Right atrium auricular region (tissue), 2 donors: ENCODE measurements at places on chromosomes 12 and 14. TPM values are rescaled to one million over a fixed set of nuclear protein-coding genes. Genes with fewer than 3 reads are reported as not detected.

DNA sequence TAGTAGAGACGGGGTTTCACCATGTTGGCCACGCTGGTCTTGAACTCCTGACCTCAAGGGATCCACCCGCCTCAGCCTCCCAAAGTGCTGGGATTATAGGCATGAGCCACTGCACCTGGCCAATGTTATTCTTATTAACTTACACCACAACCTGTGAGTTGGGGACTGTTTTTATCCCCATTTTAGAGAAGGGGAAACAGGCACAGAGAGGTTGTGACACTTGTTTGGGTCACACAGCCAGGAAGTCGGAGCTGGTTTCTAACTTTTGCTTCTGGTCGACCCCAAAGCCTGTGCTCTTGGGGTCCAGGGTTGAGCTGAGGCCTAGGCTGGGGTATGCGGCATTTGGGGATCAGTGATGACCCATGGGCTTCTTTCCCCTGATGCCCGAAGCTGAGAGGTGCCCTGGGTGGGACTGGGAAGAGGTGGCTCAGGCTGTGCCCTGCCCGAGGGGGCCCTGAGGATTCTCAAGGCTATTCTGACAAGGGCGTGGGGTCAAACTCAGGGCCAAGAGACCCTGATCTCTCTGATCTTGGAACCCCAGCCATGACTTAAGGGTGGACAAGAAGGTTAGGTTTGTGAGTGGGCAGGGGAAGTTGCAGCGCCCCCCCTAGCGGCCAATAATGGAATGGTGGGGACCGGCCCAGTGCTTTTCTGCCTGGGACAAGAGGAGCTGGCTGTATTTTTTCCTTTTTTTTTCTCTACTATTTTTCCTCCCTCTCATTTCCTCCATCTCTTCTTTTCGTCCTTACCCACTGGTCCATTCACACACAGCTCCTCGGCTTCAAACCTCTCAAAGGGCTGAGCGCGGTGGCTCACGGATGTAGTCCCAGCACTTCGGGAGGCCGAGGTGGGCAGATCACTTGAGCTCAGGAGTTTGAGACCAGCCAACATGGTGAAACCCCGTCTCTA is 3.0 kb downstream of the SDSL start:
- DNase-seq: peak; percentile 73

DNA sequence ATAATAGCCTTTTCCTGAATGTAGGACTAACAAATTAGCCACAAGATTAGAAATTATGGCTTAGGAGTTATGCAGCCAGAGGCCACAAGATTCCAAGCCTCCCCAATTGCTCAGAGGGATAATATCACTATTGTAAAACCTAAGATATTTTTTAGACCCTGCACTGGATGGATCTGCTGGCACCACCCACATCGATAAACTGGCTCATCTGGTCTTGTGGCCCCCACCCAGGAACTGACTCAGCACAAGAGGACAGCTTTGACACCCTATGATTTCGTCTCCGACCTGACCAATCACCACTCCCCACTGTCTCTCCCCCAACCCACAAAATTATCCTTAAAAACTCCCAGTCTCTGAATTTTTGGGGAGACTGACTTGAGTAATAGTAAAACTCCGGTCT is 54.7 kb downstream of the CPM start:
- no peak for DNase-seq

GRCh38 chr14:90409209-90409730 is 12.4 kb downstream of the CALM1 start:
- DNase-seq: peak; percentile 78

DNA sequence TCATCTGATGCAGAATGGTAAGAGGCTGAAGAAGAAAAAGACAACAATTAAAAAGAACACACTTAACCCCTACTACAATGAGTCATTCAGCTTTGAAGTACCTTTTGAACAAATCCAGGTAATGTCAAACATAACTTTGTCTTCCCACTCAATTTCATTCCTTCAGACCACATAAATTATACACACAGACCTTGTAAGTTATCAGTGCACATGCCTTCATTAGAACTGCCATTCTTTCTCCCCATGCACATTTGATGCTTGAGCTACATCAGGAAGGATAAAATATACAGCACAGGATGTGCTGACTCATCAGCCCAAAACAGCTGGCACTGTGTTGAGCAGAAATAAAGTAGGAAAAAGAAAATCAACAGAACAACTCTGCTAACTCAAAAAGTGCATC is 246.7 kb downstream of the PAWR start:
- DNase-seq: no peak

Gene SMIM10L1
- 13.3 TPM for total RNA-seq
